Hematopoietic multipotent progenitor cell (in vitro differentiated cells): ENCODE measurements at places on chromosomes 13 and 19.

- DNase-seq = no peak
Observed at GRCh38 chr19:2567996-2568395, 92.1 kb downstream of the GADD45B start.

GRCh38 chr13:91066745-91067144, 280.7 kb upstream of the MIR17HG start:
- no peak for DNase-seq

DNA sequence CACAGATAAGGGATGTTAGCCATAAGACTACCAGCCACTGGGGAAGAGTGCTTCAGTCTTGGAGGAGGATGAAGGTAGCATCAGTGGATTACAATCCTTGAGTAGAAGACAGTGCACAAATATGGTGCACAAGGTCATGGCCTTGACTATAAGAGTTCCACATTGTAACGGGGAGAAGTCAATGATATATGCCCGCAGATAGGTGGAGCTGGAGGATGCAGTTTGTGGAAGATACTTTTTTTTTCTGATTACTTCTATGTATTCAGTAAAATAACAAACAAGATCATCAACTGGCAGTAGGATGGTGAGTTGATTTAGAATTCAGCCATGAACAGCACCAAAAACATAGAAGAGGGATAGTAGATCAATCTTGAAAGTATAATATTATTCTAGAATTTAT, 926.8 kb upstream of the MIR17HG start:
- DNase-seq = no peak

DNA sequence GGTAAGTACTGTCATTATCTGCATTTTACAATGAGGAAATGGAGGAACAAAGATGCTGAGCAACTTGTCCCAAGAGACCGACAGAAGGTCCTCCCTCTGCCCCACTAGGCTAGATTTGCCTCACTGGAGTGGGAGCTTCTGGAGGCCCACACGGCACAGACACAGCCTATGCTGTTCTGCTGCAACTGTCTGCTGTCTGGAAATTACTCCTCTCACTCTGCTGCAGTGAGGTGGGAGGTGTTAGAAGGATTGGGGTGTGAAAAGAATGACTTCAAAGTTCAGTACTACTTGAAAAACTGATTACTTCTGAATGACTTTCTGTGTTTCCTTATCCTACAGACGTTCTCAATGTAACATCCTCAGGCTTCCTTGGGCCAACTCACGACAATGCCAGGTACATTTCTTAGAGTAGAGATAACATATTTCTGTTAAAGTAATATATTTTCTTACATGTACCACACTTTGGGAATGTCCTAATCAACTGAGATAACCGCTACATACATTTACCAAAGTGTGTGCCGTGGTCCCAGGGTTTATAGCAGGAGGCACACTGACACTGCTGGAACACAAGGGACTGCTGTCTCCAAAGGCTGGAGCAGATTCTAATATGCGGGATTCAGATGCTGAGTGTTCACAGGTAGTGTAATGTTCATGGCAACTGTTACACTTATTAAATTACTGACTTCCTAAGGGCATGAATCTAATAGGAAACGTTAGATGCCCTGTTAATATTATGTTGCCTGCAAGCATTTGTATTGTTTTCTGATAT, 53.5 kb upstream of the WASF3 start:
- DNase-seq = no peak

DNA sequence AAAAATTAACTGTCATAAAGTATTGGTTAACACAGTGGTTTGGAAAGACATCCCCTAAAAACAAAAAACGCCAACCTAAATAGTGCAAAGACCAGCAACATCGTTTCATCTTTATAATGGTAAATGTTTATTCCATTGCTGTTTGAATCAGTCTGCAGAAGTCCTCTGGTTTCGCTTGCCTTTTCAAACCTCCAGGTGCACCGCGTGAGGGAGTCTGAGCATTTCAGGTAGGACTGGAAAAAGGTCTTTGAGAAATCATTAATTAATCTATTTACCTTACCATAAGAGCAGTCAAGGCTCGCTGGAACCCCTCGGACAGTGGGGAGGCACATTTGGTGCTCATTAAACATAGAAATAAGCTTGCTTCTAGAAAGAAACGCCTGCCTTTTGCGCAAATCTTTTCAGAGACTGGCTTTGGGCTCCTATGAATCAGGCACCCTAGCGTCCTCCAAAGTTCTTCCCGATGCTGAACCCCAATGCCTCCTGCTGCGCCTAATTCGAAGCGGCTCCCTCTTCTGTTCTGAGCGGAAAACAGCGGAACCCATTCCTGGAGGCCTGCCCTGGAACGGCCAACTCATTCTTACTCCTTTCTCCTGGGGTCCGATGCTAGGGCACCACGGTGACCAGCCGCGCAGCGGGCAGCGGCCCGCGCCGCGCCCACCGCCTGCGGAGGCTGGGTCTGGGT, 951 bp upstream of the MTUS2 start:
- DNase-seq = no peak

DNA sequence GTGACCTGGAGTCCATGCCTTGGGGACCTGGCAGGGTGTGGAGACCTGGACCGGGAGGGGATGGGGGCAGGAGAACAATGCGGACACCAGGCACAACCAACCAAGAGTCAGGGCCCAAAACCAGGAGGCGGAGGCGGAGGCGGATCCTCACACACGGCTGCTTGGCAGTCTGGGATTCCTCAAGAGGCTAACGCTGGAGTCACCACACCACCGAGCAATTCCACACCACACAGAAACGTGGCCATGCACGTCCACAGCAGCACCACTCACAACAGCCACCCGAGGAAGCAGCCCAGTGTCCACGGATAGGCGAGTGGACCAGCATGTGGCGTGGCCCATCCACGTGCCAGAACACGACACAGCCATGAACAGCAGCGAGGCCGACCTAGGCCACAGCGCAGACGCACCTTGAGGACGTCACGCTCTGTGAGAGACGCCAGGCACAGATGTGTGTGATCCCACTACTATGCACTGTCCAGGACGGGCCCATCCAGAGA, 17.7 kb downstream of the SBNO2 start:
- no peak for DNase-seq
